ENCODE measurements at places on chromosomes 5 and 9. TPM values are rescaled to one million over a fixed set of nuclear protein-coding genes. Genes with fewer than 3 reads are reported as not detected.

DNA sequence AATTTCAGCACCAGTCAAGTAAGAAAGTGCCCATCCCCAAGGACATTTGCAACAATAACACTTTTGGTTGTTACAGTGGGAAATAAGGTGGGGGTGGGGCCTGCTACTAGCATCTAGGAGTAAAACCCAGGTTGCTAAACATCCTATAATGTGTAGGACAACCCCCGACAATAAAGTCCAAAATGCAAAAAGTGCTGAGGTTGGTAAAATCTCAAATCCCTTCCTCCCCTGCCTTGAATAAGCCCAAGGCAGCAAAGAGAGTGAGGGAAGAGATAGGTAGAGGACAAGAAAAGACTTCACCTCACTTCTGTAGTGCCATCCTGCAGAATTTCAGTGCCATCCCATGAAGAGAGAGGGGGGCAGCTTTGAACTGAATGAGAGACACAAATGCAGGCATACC lies 117.5 kb upstream of the NIPBL start:
- no peak overlapping the region for H3K4me3 ChIP-seq
- no peaks in the 10 kb centered on the region for H3K4me1 ChIP-seq
- no peaks in the 10 kb centered on the region for H3K27me3 ChIP-seq
- H3K27ac ChIP-seq, result no peak overlapping the region

GRCh38 chr9:89096807-89097206 lies 81.8 kb downstream of the SHC3 start:
- no peaks in the 10 kb centered on the region for H3K4me1 ChIP-seq
- H3K4me3 ChIP-seq, result no peak overlapping the region
- no peak for DNase-seq
- H3K36me3 ChIP-seq, result no peaks in the 10 kb centered on the region
- H3K27me3 ChIP-seq, result no peaks in the 10 kb centered on the region
- H3K27ac ChIP-seq, result no peak overlapping the region

DNA sequence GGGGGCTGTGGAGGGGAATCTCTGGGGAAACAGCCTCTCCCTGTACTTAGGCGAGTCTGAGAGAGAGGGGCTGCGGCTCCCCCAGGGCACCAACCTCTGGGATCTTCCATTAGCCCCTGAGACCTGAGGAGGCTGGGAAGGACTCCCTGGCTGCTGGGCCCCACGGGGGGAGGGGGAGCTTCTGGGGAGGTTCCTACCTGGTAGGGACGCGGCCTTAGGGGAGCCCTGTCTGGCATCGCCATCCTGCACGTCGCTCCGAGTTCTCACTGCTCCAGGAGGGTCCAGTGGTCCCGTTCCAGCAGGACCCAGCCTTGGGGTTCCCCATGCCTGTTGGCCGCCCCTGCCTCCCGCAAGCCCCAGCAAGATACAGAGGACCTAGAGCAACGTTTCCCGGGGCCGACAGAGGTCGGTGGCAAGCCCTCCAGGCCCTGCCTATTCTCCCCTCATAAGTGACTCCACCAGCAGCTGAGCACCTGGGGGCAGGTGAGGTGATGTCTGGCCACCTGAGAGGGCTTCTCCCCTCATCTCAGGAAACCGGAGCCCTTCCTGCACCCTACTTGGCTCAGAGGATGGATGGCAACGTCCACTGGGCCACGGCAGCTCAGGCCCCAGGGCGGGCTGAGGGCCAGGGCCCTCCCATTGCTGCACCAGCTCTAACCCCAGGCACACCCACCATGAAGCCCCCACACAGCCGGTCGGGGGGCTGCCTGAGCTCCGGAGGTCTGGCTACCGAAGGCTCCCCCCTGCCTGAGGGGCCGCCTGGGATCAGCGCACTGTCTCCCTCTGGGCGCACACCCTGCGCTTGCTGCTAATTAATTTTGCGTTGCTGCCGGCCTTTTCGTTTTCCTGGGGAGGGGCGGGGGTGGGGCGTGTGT lies 22.5 kb downstream of the TPPP start:
- H3K36me3 ChIP-seq, result peaks cover 27% of the 10 kb centered on the region
- H3K4me3 ChIP-seq, result no peak overlapping the region
- no peak overlapping the region for H3K27ac ChIP-seq
- DNase-seq, result no peak

GRCh38 chr5:94693043-94693822 lies 74.8 kb downstream of the SLF1 start:
- H3K27ac ChIP-seq, result no peak overlapping the region
- no peaks in the 10 kb centered on the region for H3K4me1 ChIP-seq
- no peak for DNase-seq
- no peaks in the 10 kb centered on the region for H3K27me3 ChIP-seq
- H3K36me3 ChIP-seq, result peaks cover 8% of the 10 kb centered on the region

- H3K4me1 ChIP-seq, result no peaks in the 10 kb centered on the region
- H3K4me3 ChIP-seq, result no peak overlapping the region
- no peaks in the 10 kb centered on the region for H3K36me3 ChIP-seq
Measured at GRCh38 chr5:80577707-80578106, 7.6 kb upstream of the ANKRD34B start.

GRCh38 chr5:124438903-124439281 lies 307.5 kb downstream of the ZNF608 start:
- H3K36me3 ChIP-seq, result no peaks in the 10 kb centered on the region
- no peak overlapping the region for H3K4me3 ChIP-seq
- peak; percentile 30 for DNase-seq
- no peak overlapping the region for H3K27ac ChIP-seq
- H3K4me1 ChIP-seq, result no peaks in the 10 kb centered on the region
- H3K27me3 ChIP-seq, result no peaks in the 10 kb centered on the region

DNA sequence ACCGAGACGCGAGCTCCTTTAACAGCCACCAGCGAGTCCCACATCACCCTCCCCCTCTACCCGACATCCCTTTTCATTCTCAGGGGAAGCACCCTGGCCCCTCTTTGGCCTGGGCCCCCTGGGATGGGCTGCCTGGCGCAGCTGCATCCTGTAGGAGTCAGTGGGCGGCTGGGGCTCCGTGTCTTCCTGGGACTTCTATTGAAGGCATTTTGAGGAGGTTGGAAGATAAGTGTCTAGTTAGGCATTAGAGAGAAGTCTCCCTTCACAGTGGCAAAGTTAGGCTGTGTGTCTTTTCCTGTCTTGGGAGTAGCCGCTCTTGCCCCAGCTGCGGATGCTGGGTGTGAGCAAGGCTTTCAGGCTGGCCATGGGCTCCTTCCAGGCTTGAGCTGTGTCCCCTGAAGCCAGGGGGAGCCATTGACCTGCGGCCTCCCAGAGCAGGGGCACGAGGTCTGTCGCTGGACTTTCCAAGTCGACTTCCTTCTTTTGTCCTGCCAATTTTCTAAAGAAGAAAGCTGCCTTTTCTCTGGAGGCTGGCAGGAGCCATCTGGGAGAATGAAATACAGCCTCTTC lies 18.6 kb upstream of the NKD2 start:
- H3K4me3 ChIP-seq, result no peak overlapping the region
- H3K27me3 ChIP-seq, result no peaks in the 10 kb centered on the region
- no peaks in the 10 kb centered on the region for H3K4me1 ChIP-seq
- H3K36me3 ChIP-seq, result no peaks in the 10 kb centered on the region

DNA sequence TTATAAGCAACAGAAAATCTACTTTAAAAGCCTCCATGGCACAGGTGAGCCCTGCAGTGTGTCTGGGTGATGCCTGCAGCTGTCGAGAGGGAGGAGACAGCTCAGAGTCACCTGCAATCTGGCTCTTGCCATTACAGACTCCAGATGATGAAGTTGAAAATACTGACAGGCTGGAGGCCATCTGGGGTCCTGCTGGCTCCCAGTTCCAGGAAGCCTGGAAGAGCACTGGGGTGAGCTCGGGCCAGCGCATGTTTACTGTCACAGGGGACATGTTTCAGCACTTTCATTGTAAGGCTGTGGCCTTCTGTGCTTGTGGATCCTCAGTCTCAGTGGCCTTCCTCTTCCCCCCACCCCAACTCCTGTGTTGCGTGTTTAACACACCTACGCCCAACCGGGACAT lies 28.4 kb downstream of the CEL start:
- no peak for DNase-seq
- H3K4me1 ChIP-seq, result no peaks in the 10 kb centered on the region
- no peaks in the 10 kb centered on the region for H3K27me3 ChIP-seq
- H3K4me3 ChIP-seq, result no peak overlapping the region
- no peaks in the 10 kb centered on the region for H3K36me3 ChIP-seq
- H3K27ac ChIP-seq, result no peak overlapping the region

DNA sequence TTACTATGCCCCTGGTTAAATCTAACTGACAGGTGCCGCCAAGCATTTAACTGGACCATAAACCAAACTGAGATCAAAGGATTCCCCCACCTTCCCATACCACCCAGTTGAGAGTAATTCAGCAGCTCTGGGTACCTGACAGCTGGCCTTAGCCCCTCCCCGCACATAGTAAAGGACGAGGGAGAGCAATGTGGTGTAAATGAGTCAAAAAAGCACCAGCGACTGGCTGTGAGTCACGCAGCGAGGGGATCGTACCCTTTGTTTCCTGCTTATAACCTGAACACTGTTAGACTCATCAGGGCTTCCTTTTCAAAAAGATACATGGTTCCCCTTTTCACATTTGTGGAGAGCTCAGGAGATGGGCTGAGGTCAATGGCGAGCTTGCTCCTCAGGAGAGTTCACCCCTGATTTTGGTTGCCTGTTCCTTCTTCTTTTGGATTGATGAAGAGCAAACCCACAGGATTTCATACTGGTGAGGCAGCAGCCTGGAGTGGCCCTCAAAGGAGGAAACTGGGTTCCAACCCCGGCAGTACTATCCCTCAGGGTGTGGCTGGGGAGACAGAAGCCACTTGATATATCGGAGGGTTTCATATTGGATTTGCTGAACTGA lies 71.5 kb downstream of the ANKRD33B start:
- H3K4me3 ChIP-seq, result no peak overlapping the region
- no peak for DNase-seq
- no peaks in the 10 kb centered on the region for H3K27me3 ChIP-seq
- no peak overlapping the region for H3K27ac ChIP-seq
- H3K4me1 ChIP-seq, result no peaks in the 10 kb centered on the region

ANKRD20A1 gene
- total RNA-seq, result 0.18 TPM

PCDHGB3 gene
- total RNA-seq, result 5.0 TPM

EQTN gene
- total RNA-seq, result not detected

RNF208 gene
- 18.7 TPM for total RNA-seq
